ENCODE measurements at places on chromosomes 13 and 19.

DNA sequence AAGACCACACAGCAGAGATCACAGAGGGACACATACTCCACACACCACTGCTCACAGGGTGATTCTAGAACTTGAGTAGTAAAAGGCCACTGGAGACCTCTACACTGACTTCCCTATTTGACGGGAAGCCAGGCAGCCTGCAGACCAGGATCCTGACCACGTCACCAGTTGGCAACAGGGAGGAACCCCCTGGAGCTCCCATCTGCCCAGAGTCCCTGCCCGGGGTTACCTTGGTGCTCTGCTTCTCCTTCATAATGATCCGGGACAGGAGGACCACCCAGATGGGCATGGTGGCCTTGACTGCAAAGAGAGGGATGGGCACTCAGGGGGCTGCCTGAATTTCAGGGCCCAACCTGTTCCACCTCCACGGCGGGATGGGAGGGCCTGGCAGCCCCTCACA is 932 bp downstream of the SLC35E1 start:
- no peak for DNase-seq

DNA sequence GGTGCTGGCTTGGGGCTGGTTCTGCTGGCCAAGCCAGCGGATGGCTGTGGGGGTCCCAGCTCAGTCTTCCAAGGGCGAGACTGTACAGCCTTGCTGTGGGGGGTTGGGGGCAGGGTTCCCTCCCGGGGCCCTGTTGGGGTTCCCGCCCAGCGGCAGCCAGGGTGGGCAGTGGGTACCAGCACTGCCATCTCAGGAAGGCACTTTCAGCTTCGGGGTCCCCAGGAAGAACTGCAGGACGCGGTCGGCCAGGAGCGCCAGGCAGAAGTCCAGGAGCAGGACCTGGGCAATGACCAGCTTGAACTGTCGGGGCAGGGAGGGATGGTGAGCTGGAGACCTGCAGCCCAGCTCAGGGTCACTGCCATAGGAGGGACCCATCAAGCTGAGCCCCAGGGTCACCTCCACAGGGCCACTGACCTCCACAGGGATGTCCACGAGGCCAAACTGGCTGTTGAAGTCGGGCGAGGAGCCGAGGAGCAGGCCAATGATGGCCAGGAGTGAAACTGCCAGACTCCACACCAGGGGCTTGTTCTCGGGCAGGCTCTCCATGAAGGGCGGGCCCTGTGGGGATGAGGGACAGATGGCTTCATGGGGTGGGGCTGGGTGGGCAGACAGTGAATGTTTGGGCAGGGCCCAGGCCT is 1.9 kb upstream of the GMIP start:
- DNase-seq, result no peak

DNA sequence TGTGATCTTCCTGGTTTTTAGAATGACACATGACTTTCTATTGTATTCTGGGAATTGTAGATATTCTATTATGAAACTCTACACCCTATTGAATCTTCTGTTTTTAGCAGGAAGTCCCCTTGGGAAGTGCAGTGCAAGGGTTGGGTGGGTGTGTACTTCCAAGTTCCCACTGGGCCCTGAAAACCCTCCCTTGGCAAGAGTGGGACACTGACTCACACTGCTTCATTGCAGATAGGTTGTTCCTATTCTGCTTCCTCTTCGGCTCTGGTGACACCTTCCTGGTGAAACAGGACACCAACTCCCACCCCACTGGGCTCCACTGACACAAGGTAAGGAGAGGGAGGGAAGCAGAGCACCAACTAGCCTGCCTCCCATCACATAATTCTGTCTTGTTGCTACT is 121.8 kb downstream of the KCTD12 start:
- no peak for DNase-seq

- peak; percentile 18 for DNase-seq
Observed at GRCh38 chr19:46954993-46955812, 64.4 kb upstream of the NPAS1 start.

DNA sequence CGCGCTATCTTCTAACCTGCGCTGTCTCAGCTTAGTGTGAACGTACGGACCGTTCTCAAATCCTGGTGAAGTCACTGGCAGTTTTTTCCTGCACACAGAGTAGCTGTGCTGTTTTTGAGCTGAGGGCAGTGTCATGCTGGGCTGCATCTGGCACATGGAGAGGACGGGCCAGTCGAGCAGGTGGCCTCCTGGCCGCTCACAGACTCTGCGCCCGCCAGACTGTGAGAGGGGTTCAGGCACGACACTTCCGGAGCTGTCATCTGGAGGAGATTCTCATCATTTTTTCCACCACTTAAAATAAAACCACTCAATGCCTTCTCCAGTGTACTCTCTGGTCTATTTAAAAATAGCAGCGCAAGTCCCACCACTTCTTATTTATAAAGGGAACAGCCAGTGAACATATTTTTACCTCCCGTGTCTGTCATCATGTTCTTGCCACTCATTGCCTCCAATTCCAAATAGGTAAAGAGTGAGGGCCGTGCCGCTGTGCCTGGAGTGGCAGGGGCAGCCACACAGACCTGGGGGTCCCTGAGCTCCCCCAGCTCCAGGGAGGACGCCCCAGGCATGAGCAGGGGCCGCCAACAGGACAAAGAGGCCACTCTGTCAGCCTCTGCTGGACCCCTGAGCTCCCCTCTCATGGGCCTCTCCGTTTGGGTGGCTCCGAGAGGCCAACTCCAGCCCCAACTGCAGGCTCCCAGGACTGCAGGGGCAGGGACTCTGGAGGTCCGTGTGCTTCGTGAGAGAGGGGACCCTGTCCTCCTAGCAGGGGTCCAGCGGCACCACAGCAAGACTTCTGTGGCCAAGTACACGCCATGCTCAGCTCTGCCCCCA is 36.9 kb upstream of the GRTP1 start:
- no peak for DNase-seq

DNA sequence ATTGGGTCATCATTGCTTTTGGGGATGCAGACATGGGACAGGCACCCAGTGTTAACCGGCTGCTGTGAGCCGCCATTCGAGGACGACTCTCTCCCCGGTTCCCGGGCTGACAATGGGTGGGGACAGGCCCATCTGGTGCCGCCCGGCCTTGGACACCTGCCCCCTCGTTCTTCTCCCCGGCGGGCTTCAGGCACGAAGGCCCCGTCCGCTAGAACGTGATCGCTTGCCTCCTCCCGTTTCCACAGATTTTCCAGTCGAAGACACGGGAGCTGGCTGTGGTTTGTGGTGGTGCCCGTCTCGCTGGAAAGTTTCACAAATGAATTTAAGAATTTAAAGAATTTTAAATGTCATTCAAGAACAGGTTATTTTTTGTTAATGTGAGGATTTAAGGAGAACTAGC is 2.0 kb downstream of the PALM start:
- no peak for DNase-seq

DNA sequence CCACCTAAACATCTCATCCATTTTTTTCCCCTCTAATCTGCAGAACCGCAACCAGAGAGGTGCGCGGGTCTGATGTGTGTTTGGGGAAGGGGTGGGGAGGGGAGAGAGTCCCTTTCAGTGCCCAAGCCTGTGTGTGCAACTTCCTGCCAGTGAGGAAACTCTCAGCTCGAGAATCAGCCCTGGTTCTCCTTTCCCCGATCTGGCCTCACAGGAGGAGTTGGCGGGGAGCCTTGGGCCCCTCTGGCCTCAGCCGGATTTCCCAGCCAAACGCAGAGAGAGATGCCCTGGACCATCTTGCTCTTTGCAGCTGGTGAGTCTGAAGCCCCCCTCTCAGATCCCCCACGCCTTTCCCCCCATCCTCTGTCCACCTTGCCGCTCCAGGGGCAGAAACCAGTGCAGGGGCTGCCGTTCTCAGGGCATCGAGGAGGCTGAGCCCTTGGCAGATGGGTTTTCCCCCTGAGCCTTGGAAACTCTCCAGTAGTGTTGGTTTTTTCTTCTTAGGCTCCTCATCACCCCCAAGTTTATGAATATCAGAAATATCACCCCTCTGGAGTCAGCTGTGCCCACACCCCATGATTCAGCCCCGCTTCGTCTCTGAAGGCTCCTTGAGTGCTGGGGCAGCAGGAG is at the start of gene C19orf38:
C19orf38 (plus strand) TSS at position 186 of the 627 bp plus-strand sequence; CDS start at position 280, 94 bp downstream.
- DNase-seq, result no peak

- no peak for DNase-seq
Observed at GRCh38 chr13:31154939-31155338, 6.8 kb downstream of the HSPH1 start.

DNA sequence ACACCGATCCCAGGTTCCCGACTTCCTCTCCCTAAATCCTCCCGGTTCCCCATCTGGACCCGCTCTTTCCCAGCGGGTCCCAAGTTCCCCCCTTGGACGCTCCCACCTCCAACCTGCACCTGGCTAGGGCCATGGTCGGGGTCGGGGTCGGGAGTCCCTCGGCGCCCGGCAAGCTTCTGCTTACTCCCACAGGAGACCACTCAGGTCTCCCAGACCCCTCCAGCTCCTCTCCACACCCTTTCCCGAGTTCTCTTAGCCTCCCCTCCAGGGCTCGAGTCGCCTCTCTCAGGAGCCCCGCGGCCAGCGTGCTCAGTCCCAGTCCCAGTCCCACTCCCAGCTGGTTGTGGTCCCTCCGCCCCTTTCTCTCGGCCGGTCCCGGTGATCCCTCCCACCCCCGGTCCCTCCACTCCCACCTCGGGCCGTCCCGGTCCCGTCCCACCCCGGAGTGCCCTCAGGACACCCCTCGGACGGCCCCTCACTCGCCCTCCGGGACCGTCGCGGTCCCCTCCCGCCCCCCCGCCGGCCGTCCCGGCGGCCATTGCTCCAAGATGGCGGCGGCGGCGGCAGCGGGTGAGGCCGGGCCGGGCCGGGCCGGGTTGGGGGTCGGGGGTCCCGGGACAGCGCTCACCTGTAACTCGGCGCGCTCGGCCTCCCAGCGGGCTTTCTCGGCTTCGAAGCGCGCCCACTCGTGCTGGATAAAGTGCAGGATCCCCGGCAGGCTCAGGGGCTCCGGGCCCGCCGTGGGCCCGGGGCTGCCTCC is at the start of gene FKRP:
FKRP (plus strand) TSS at position 537 of the 760 bp plus-strand sequence. CDS start 9,394 bp downstream, outside the sequence.
- no peak for DNase-seq

GRCh38 chr13:99975626-99976025 is 4.1 kb upstream of the ZIC5 start:
- no peak for DNase-seq

GRCh38 chr19:42074513-42075363 is 1.2 kb upstream of the ZNF574 start:
- no peak for DNase-seq

DNA sequence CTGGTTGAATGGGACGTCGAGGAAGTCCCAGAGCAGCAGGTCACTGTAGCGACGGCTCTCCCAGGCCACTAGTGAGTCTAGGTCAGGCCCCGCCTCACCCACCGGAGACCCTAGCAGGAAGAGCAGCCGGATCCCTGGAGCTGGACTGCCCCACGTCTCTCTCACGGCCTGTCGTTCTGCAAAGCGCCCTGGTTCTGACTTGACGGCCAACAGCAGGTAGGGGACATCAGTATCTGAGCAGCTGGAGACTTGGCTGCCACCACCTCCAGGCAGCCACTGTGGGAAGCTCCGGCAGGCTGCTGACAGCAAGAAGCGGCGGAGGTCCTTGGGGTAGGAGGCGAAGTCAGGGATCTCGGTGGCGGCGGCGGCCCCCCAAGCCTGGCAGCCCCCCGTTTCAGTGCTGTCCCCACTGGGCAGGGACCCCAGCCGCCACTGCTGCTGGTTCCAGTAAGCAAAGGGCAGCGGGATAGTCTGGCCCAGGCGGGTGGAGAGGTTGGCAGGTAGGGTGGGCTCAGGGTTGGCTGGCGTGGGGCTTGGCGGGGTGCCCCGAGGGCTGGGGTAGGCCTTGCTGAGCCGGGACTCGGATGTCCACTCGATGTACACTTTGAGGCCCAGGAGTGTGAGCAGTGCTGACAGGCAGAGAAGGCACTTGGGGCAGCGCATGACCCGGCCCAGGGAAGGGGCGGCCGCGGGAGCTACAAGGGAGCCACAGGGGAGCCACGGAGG is 895 bp downstream of the B3GNT8 start:
- no peak for DNase-seq

DNA sequence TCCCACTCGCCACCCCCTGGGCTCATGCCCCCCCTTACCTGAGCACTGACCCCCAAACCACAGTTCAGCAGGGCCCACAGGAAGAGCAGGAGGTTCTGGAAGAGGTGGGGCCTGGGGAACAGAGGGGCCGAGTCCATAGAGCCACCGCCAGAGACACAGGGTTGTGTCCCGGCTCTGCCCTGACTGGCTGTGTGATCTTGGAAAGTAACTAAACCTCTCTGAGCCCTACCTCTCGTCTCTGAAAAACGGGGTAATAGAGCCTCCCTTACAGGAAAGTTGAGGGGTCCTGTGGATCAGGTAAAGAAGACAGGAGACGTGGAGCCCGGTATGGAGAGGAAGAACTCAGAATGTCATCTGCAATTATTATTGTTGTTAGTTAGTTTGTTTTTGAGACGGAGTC is 2.0 kb downstream of the ADAMTSL5 start:
- DNase-seq, result no peak

GRCh38 chr13:62483774-62484173 is 1068.1 kb upstream of the PCDH20 start:
- no peak for DNase-seq

- no peak for DNase-seq
Observed at GRCh38 chr19:51156710-51157109, 14.6 kb downstream of the SIGLEC7 start.

DNA sequence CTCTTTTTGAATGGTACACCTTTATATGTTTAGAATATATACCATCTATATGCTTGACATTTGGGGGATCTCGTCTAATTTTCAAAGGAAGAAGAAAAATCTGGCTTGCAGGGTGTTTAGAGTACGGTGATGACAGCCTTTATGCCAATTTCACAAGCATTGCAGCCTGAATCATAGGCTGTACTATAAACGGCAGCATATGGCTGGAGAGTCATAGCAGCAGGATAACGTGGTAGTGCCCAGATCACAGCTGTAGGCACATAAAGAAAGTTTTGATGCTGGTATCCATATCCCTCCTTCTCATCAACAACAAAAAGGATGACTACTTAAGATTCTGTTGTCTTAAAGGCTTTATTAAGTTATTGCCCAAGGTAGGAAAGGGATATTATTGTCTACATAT is 253.0 kb downstream of the PCDH9 start:
- DNase-seq, result no peak

DNA sequence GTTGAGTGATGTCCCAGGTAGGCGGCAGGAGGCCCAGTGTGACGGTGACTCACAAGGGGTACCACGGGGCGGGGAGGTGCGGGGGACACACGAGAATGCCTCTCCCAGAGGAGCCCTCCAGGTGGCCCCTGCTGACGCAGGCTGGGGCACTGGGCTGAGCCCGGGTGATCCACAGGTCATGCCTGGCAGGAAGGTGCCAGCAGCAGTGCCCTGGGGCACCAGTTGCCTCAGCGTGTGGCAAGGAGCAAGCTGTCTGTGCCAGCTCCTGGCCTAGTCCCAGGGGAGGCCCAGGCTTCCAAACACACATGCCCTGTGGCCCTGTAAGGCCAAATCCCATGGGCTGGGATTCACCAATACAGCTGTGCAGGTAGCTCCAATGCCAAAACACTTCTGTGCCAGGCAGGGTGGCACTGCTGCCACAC is 28.0 kb downstream of the AKT2 start:
- no peak for DNase-seq

DNA sequence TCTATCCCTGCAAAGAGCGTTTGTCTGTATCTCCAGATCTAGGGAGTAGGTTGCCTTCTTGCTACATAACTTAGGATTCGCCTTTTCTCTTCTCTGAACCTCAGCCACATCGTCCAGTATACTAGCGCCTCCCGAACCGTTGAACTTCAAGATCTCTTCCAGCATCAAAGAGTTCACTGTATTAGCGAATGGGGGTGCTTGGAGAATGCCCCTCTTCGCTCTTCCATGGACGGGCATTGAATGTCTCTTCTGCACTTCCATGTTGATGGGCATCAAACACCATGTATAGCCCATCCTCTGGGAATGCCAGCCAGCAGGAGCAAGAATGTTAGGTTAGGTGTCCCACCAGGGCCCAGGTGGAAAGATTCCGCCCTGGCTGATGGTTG is 575 bp upstream of the OXGR1 start:
- DNase-seq, result no peak

GRCh38 chr19:30150626-30151025 is 208.6 kb downstream of the URI1 start:
- no peak for DNase-seq

- no peak for DNase-seq
Observed at GRCh38 chr19:5801796-5802619, 2.9 kb upstream of the NRTN start.

Data from SW 1271 (cell line).